ENCODE measurements at places on chromosomes 7 and 10.

DNA sequence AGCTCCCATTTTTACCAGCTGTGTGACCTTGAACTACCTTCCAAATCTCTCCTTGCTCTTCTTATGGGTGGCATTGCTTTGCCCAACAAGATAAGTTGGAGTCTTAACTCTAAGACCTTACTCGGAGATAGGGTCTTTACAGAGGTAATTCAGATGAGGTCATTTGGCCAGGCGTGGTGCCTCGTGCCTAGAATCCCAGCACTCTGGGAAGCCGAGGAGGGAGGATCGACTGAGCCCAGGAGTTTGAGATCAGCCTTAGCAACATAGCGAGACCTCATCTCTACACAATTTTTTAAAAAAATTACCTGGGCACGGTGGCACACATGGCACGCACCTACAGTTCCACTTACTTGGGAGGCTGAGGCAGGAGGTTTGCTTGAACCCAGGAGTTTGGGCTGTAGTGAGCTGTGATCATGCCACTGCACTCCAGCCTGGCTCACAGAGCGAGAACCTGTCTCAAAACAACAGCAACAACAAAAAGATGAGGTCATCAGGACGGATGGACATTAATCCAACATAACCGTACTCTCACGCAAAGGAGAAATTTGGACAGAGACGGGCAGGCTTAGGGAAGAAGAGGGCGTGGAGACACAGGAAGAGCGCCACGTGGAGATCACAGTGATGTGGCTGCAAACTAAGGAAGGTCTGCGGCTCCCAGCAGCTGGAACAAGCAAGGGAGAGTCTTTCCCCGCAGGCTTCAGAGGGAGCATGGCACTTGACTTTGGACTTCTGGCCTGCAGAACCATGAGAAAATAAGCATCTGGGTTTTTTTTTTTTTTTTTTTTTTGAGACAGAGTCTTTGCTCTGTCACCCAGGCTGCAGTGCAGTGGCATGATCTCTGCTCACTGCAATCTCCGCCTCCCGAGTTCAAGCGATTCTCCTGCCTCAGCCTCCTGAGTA is 122.3 kb upstream of the CARD11 start:
- no peak for DNase-seq

DNA sequence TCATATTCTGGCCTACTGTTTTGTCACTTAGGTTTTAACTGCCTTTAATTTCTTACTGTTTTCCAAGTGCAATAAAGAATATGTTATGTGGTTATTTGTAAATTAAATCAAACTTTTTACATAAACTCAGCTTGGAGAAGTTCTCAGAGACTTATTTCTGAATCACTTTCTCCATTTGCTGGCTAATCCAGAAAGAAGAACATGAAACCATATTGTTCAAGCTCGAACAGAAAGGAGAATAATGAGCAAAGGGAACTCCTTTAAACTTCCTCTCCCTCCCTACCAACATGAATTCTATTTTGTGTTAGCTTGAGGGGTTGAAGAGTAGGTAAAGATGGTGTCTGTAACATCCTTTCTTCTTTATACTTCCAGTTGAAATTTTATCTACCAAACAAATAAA is 52.3 kb downstream of the SHTN1 start:
- no peak for DNase-seq

DNA sequence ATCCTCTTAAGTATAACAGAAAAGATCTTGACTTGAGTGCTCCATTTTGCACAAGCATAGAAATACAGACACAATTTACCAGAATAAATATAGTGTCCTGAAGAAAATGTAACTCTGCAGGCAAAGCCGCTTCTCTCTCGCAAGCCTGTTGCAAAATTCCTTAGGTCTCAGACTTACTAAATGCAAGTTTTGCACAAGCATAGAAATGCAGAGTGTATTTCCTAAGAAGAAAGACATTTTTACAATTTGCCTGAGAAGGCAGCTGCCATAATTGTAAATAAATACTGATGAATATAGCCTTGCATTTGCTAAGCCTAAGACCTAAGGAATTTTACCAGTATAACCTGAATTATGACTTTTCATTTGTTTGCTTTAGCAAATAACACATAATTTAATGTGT is 67.1 kb downstream of the AGMO start:
- no peak for DNase-seq

DNA sequence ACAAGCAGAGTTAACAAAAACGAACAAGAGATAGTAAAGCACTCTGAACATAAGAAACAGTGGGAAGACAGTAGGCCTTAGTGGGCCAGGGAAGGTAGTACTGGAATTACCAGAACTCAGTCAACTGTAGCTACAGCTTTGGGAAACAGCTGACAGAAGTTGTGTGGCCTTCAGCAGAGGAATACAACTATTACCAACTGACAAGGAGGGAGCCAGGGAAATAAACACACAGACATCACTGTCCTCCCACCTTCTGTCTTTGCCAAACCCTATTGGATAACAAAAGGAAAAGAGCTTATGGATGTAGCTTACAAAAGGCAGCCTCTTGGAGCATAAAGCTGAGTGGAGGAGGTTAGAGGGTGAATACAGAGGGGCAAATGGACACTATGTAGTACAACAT is 15.4 kb downstream of the MICU1 start:
- no peak for DNase-seq

DNA sequence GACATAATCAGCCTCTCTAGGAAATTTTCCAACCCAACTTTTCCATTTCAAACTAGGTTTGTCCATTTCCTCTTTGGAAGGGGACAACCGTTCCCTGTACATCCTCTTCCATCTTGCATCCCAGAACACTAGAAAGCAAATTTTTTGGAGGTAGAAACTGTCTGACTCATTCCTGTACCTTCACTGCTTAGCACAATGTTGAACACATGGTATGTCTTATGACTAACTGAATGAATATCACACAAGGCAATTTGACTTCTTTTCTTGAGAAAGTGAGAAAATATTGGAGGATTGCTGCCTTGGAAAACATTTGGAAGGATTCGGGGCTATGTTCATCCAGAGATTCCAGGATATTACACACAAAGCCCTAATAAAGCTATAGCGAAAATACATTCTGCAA is 289.1 kb downstream of the FGFR2 start:
- DNase-seq = no peak

- DNase-seq = no peak
Measured at GRCh38 chr10:75050149-75050919, 61.1 kb upstream of the SAMD8 start.

DNA sequence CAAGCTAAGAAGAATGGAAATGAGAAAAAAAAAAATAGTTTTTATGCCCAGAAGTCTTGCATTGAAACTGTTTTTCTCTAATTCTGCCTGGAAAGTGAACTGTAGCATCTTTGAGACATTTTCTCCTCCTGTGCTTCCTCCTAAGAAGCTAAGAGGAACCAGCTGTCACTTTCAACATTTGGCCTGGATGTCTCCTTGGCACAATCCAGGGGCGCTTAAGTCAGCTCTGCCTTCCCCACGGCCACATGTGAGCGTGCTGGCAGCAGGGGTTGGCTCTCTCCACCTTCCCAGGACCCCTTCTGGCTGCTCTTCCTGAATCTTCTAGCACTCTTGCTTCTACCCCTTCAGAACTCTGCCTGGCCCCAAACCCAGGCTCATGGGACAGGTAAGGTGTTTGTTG is 289.6 kb upstream of the ADARB2 start:
- no peak for DNase-seq

- DNase-seq = no peak
Measured at GRCh38 chr10:80487791-80488538, 33.9 kb downstream of the TSPAN14 start.

GRCh38 chr10:1610986-1611770 is 126.1 kb downstream of the ADARB2 start:
- DNase-seq = no peak

GRCh38 chr7:130959743-130960207 is 225.8 kb upstream of the KLF14 start:
- DNase-seq = peak; percentile 71

DNA sequence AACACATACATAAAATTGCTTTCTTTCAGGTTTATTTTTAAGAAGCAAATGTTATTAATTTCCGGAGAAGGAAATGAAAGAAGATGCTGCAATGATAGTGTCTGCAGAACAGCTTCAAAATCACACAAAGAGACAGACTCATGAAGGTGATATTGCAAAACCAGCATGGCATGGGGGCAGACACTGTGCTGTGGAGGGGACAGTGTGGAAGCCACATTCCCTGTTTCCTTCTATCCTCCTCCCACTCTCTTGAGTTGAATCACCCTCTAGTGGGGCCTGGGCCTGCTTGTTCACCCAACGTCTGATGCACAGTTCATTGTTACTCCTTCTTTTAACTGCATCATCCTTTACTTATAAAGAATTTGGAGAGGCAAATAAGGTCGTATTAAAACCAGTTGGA is 104.0 kb upstream of the INSIG1 start:
- DNase-seq = no peak

DNA sequence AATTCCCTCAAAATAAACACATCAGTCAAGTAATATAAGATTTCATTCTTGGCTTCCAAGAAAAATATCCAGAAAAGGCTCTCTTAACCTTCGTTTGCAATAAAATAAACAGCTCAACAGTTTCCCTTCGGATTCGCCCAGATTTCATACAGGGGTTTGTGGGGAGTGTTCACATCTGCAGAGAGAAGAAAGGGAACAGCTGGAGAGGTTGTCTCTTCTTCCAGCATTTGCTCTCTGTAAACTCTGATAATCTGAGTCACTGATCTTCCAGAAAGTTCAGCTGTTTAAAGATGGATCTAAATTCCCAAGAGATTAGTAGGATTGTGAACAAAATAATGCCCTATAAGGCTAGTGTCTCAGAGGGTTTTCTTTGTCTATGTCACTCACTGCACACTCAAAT is 277.9 kb downstream of the HPSE2 start:
- no peak for DNase-seq

DNA sequence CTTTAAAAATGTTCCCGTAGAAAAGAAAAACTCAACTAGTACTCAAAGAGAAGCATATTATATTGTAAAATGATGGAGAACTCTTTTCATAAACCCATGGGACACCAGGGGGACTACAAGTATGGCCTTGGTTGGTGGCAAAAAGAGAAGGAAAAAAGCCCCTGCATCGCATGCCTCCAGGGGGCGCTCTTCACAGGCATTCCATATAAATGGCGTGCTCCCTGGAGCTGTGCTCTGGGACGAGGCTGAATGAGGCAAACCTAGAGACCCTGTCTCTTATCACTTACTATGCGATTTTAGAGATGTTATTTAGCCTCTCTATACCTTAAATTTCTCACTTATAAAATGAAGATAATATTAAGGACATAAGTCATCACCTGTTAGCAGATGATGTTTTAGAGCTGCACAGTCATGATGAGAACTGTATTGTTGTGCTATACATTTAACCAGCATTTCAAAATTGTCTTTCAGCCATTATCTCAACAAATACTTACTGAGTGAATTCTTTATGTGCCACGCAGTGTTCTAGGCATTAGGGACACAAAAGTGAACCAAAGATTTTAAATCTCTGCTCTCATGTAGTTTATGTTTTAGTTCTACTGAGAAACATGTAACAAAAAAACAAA is 105.8 kb downstream of the ARHGAP21 start:
- peak; percentile 68 for DNase-seq

DNA sequence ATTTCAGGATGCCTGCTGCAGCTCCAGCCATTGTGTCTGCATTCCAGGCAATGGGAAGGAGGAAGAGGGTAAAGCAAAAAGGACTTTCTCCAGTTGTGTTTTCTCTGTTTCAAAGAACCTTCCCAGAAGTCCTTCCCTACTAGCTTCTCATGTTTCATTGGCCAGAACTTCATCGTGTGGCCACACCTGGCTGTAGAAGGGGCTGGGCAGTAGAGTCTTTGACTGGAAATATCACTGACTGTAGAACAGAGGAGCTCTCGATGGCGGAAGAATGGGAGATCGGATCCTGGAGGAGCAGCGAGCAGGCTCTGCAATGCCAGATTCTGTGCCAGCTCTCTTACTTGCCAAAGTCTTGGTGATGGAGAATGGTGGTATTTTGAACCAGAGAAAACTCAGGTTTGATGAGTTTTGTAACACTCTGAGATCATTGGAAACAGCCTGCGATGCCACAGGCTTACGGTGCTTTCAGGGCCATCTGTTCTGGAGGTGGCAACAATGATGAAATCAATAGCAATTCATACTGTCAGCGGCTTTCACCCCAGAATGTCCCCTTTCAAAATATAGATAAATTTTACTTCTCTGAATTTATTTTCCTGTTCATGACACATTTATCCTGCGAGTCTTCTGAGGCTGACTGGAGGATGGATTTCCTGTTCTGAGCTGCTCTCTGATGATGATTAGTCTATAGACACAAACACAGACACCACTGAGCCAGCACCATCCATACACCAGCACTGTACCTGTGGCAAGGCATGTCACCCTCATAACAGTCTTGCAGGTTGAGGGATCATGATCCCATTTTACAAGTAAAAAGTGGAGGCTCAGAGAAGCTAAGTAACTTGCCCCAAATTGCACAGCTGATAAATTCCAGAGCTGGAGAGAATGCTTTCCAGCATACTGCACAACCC is 204.2 kb downstream of the EMX2 start:
- DNase-seq = no peak

DNA sequence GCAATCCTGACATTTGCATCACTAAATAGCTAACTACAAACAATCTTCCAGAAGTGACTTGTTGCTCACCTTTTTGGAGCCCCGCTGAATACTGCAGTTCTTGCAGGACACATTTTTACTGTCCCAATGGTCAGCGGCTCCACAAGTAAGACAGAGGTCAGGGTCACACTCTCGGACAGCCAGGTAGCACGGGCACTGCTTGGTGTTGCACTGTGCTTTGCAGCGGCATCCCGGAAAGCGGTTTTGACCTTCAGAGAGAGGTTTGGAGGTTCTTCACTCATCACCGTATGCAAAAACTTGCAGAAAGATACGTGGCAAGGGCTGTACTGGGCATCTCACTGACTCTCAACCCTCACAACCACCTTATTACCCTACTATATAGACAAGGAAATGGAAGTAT is 70.2 kb downstream of the EZH2 start:
- no peak for DNase-seq

GRCh38 chr10:58385784-58386112 is 538 bp downstream of the TFAM start:
- DNase-seq = peak; percentile 35

DNA sequence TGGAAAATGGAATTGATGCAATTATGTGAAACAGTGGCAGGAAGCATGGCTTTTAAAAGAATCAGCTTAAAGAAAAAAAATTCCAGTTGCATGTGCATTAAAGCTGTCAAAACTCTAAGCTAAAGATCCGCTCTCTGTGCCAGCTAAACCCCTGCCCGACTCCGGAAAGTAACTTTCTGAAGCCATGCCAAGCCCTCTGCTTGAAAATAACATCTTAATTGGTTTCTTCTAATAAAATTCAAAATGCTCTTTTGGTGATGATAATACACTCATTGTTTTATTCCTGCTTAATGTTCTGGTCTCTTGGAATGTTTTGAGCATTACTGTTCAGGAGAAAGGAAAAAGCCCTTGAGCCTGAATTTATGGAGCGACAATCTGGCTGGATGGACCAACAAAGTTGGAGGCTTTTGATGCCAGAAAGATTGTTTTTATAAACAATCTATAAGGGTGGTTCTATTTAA is 11.7 kb downstream of the SEMA3C start:
- peak; percentile 60 for DNase-seq

- DNase-seq = no peak
Measured at GRCh38 chr7:149459201-149459539, 1.7 kb downstream of the ZNF777 start.

- no peak for DNase-seq
Measured at GRCh38 chr7:114835861-114836260, 86.0 kb upstream of the MDFIC start.

Measured in A172 (cell line).